NCI-H1417 (cell line): ENCODE measurements at places on chromosomes 1 and 21.
A peak's percentile ranks its signal among the peaks of the same experiment; 100 is the strongest.

DNA sequence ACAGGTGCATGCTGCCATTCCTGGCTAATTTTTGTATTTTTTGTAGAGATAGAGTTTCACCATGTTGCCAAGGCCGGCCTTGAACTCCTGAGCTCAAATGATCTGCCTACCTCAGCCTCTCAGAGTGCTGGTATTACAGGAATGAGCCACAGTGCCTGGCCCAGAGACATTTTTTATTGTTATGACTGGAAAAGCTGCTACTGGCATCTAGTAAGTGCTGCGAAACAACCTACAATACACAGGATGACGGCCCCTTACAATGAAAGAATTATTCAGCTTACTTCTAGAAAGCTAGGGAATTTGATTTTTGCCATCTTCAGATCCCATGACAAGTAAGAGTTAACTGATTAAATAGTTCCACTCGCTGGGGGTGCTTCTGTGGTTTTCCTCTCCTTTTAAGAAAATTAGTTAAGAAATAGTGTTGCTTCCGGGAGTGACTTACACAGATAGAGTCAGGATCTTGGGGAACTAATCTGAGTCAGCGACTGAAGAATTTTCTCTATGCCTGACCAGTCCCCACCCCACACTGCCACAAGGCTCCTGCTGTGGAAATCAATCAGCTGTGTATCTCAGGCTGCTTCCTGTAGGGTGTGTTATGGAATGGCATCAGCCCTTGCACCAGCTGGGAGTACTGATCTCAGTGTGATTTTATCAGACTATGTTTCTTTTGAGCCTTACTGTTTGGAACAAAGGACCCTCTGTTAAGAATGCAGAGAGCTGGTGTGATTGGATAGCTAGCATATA lies 93.0 kb upstream of the BMP8A start:
- DNase-seq: no peak

DNA sequence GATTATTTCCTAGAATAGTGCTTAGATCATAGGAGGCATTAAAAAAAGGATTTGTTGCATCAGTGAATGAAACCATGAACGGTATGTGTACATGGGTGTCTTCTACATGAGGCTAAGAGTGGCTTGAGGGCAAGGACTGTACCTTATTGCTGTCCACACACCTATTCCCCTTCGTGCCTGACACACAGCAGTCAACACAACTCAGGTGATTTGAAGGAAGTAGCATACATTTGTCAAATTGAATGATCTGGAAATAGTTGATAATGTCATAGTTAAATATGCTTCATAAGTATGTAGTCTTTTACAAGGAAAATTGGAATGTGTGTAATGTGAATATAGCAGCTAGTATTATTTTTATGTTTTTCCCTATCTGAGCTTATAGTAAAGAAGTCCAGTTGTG lies 189.0 kb upstream of the DAB1 start:
- no peak for DNase-seq

- DNase-seq: no peak
These were observed 122.6 kb downstream of the PIGK start for GRCh38 chr1:77096496-77097255.

DNA sequence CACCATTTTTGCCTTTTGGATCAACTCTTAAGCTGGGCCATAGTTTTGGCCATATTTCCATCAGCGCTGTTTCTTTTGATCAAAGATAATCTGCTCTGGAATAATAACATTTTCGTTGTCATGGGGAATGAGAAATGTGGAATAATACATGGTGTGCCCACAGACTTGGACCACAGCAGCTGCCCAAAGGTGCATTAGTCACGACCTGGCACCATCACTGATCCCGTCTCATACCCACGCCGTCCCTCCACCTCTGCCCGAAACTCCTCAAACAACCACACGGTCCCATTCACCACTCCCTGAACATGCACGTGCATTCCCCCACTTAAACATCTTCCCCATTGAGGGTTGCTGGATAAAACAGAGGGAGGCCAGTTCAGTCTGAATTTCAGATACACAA lies 76.9 kb downstream of the SLC66A1 start:
- DNase-seq: no peak

DNA sequence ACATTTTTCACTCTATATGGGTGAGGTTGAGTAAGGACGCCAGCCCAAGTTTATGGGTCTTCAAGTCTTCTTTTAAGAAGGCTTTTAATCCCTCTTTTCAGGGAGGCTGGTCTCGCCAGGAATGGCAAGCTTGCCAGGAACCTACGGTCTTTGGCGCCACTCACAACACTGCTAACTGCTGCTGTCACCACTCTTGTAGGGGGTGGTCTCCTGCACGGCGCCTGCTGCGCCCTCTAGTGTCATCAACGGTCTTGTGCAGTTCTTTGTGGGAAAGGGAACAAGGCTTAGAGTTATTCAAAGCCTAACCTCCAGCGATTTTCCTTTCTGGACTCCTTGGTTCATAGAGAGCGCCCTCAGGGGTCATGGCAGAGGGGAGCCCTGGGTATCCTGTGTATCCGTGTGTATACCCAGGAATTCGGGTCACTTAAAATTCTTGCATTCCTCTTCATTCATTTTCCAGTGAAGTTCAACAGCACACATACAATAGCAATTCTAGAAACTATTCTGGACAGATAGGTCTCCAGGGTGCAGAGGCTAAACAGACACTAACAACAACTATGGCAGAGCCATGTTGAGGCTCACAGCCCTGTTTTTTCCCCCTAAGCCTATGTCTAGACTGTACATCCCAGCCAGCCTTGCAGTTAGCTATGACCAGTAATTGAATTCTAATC lies 392.8 kb upstream of the CAMK1G start:
- no peak for DNase-seq

DNA sequence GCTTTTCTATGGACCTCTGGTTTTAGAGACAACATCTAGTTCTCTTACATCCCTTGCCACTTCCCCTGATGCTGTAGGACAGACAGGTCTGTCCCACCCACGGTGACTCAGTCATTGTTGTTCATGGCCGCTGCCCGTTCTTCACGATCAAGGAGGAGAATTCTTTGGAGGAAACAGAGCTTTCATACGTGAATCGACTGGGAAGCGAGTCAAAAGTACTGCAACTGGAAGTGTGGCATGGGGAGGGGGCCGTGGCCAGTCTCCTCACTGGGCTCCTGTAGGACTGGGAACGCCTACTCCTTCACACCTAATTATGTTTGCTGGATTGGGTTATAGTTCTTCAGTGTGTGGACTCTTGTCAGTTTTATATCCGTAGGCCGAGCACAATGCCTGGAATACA lies 4.4 kb upstream of the SLC37A1 start:
- no peak for DNase-seq

DNA sequence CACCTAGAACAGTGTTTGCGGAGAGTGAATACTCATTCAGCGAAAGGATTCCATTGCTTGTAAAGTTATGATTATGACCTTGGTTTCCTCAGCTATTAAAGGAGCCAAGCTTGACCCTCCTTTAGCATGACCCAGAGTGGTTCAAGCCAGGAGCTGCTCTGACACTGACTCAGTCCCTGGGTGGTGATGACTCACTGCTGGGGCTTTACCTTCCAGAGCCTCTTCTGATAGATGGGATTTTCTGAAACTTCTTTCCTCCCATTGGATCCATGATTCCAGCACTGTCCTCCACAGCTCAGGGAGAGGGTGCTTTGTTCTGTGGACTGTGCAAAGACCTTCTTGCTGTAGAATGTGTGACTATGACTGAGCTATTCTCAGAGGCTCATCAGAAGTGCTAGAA lies 77.4 kb downstream of the S1PR1 start:
- DNase-seq: no peak

DNA sequence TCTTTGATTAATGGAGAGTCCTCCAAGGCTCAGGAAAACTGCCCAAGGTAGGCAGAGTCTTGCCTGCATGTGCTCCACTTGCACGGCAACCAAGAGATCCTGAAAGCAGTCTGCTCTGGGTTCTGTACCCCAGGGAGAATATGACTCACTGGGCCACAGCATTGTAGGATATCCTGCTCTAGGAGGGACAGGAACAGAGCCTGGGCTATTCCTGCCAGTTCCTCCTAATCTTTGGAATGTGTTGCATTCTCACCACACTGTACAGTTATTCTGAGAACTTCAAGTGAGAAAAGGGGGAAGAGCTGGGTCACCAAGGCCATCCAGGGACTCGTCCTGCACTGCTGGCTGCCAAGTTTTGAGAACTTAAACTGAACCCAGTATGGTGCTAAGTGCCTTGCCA lies 278.5 kb downstream of the MATN1 start:
- no peak for DNase-seq

- no peak for DNase-seq
These were observed 616.8 kb downstream of the LTN1 start for GRCh38 chr21:28375708-28376385.

DNA sequence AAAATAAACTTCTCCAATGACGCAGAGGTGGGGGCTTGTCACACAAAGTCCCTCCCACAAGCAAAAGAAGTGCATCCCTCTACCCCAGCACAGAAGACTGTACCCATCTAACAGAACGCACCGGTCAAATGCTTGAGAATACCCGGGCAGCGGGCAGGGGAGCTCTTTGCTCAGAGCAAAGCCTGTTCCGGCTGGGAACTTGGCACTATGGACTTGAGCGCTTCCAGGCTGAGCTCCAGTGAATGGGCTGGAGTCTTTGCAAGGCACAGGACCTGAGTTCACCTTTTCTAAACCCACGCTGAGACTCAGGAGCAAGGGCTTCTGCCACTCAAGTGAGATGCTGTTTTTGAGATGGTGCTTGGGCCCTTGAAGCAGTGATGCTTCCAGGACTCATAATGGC lies 20.3 kb downstream of the RHBG start:
- DNase-seq: no peak

- DNase-seq: no peak
These were observed 546 bp downstream of the SPOCD1 start for GRCh38 chr1:31815307-31815645.

- DNase-seq: no peak
These were observed 36.4 kb downstream of the TMEM53 start for GRCh38 chr1:44637702-44638411.

DNA sequence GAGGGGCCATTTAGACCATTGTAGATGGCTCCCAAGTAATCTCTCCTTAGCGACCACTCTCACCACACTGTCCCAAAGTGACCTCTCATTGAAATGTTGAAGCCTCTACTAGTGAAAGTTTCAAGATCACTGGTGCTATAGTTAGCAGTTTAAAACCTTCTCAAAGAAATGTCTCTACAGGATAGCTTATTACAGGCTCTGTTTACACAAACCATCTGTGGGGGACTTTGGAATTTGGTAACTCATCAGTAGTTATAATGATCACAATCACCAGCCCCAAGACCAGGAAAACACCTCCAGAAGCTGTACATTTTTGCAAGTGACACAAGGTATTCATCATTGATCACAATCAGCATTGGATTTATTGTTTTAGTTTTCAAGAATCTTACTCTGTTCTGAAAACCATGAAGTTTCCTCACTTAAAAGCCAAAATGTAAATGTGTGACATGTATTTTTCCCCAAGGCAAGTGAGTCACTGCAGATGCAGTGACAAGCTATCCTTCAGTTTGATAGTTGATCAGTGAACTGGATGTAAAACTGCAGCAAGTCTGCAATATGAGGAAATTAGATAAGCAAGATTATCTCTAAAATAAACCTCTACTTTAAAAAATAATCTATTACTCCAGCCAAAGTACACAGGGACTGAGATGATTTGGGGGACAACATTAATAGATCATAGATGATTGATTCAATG lies 41.9 kb downstream of the C21orf91 start:
- no peak for DNase-seq

DNA sequence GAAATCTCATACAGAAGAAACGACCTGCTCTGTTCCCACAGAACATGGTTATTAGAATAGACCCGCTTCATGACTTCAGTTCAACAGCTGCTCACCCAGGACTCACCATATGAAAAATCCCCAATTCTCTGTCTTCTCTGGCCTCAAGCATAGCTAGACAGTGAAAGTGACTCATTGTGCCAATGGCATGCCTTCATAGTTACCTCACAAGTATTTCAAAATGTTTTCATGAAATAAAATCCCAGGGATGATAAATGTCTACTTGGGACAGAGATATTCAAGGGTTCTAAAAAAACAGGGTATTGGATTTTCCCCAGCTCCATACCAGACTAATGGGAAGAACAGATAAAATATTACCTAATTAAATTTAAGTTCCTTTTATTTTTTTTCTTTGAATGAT lies 82.3 kb downstream of the NOTCH2 start:
- DNase-seq: no peak

DNA sequence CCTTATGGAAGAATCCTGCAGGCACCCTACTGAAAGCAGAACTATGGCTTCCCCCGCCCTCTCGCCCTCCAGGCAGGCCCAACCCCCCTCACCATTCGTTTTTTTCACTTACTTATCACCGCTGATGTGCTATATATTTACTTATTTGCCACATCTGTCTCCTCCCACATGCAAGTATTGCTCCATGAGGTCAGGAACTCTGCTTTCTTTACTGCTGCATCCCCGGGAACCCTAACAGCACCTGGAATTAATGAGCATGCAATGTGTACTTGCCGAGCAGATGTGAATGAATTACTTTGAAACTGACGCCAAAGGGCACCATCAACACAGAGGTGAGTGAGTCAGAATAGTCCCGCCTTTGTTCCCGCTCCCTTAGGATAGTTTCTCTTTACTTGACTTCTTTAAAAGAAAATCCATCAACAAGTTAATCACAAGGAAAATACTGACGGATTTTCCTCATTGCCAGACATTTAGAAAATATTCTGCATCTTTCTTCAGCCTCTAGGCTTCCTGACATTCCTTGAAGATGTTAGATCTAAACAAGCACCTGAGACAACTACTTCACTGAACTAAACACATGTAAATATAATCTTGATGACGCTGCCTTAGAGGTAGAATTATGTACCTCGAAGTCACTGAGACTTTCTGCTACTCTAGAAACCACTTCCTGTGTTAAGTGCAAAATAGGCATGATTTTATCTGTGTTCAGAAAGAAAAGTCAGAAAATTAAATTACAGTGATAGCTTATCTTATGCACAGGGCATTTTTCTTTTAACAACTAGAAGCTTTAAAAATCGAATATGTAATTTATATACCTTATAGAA lies 17.5 kb upstream of the RAB4A start:
- DNase-seq: no peak

DNA sequence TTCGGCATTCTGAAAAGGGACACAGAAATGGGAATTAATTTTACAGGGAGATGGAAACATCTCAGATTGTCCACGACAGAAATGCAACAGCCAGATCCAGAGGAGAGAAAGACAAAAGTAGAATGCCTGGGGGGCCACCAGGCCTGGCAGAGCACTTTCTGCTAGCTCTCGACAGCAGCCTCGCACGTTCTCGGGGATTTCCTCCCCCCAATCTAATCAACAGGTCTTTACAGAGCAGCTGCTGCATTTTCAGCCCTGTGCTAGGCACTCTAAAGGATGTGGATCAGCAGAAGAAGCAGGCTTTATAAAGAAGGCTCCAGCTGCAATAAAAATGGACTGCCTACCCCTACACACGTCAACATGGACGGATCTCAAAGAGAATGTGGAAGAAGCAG lies 10.6 kb downstream of the CSRP1 start:
- peak; percentile 74 for DNase-seq

DNA sequence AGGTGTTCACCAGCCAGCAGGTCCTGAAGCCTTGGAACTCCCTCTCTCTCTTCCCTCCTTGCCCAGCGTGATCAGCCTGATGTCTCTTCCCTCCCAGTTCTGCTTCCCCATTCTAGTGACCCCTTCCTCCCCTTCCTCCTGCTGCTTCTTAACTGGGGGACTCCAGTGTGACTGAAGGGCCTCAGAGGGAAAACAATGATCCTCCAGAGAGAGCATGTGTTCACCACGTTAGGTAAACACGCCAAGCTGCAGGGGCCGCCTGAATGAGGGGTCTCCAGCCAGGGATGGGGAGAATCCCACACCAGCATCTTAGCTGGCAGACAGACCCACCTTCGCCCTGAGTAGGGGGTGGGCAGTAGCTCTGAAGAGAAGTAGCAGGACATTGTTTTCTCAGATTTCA lies 124.8 kb downstream of the TMEM53 start:
- DNase-seq: peak; percentile 77

- no peak for DNase-seq
These were observed 30.3 kb downstream of the UBASH3A start for GRCh38 chr21:42433946-42434551.
